H9 (cell line): ENCODE measurements at places on chromosomes 1 and 21. TPM values are rescaled to one million over a fixed set of nuclear protein-coding genes. Genes with fewer than 3 reads are reported as not detected.

C1QTNF12 gene
- total RNA-seq: 4.4 and 4.7 TPM in 2 replicates

ATP5IF1 gene
- 257 and 275 TPM in 2 replicates for total RNA-seq

SMCP gene
- total RNA-seq: not detected in 2 replicates

ARPC5 gene
- 67.7 and 69.7 TPM in 2 replicates for total RNA-seq

CLDN17 gene
- total RNA-seq: not detected in 2 replicates

CDA gene
- 6.5 and 7.0 TPM in 2 replicates for total RNA-seq

FCRL6 gene
- total RNA-seq: not detected in 2 replicates

GPR25 gene
- total RNA-seq: not detected in 2 replicates

WNT9A gene
- 0.66 and 0.77 TPM in 2 replicates for total RNA-seq

DENND2C gene
- 3.4 and 3.6 TPM in 2 replicates for total RNA-seq

CCDC27 gene
- not detected in 2 replicates for total RNA-seq

FCRL4 gene
- total RNA-seq: not detected in 2 replicates

AMY1A gene
- not detected in 2 replicates for total RNA-seq
